Kasumi-1 (cell line): ENCODE measurements at places on chromosomes 3 and 15.
A peak's percentile ranks its signal among the peaks of the same experiment; 100 is the strongest.

DNA sequence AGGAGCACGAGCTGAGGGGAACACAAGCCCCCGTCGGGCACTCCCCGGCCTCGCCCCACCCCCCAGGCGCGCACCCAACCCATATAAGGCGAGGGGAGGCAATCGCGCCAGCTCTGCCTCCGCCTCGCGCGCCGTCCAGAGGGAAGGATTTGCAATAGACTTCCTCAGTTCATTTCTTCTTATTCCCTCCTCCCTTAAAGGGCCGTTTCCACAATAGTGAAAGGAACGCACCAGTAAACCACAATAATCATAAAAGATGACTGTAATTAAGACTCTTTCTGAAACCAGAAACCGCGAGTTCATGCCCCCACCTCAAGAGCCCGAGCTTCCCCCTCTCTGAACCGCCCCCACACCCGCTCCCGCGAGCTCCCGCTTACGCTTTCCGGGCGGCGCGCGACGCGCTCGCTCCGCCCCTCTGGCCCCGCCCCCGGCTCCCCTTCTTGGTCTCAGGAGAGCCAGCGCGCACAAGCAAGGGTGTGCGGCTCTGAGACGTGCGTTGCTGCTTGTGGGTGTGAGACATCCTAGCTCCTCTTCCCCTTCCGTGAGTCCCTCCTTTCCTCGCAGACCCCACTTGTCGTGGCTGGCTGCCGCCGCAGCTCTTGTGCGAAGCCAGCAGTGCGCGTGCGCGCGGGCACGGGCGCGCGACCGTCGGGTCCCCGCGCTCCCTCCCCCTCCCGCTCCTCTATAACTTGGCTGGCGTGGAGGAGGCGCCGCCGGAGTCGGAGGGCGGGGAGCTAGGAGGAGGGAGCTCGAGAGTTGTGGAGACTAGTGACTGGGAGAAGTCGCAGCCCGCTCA is at the start of gene DIPK2A:
TSS of gene DIPK2A (plus strand) at position 465 of the 796 bp plus-strand sequence. CDS start 510 bp downstream, outside the sequence.
- DNase-seq, result peak; percentile 94

GRCh38 chr3:148816981-148817525 is 10.6 kb upstream of the CPB1 start:
- DNase-seq, result no peak

DNA sequence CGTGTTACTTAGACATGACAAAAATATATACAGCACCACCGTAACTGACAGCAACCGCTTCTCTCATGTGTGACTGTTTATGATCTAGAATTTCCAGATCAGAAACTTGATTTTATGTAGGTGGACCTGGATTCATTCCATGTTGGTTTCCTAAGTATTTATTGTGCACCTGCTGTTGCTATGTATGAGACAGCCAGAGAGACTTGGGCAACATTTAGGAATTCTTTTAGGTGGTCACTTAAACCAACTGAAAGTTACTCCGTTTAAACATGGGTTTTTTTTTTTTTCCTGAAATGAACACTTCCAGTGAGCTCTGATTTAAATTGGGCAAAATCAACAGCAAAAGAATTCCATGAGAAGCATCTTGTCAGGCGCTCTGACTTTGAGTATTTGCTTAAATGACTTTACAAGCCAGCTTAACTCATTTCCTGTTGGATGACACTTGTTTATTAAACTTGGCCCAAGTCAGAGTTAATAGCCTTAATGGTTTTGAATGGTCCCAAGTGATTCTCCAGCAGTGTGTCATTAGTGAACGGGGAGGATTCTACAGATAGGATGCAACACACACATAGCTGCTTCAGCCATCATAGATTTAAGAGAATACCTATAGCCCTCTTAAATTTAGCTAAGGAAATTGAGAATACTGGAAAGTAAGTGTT is 31.8 kb downstream of the MITF start:
- DNase-seq, result no peak

GRCh38 chr15:33443708-33444107 is 132.9 kb downstream of the RYR3 start:
- no peak for DNase-seq

GRCh38 chr3:154783061-154783460 is 297.1 kb upstream of the MME start:
- no peak for DNase-seq

GRCh38 chr3:48157950-48158376 is 30.3 kb downstream of the CDC25A start:
- DNase-seq, result peak; percentile 64
